ENCODE measurements at places on chromosomes 3 and 15.

- DNase-seq, result no peak
Measured at GRCh38 chr3:174767853-174768382, 91.2 kb upstream of the NAALADL2 start.

DNA sequence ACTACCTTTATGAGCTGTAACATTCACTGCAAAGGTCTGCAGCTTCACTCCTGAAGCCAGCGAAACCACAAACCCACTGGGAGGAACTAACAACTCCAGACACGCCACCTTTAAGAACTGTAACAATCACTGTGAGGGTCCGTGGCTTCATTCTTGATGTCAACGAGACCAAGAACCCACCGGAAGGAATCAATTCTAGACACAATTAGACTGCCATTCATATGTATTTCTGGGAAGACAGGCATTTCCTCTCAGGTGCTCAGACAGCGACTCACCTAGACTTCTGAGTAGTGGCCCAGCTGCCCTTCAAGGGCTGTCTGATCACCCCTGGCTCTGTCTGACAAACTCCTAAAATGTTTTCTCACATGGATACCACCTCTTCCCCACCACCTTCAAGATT, 506.8 kb downstream of the PDCD6IP start:
- DNase-seq, result no peak

DNA sequence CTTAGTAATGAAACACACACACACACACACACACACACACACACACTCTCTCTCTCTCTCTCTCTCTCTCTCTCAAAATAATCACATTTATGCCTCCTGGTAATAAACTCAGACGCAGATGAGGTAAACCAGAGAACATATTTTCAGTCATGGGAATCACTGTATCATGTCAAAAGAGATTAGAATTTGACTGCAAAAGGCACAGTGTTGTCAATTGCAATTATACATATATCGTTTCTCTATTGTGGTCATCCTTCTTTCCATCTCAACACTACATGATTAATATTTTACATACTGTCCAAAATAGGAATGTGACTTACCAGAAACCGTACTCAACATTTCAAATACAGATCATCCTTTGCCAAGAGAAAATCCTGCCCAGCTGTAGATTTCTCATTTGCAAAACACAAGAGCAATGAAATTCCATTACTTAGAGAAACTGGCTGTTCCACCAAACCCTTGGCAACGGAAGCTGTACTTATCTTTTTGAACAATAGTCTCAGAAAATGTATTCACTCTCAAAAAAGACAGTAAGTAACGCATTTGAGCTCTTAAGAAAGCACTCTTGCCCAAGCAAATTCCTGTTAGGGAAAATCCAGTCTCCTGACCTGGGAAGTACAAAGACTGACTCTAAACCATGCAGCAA, 24.3 kb downstream of the PDZRN3 start:
- DNase-seq, result peak; percentile 26

GRCh38 chr3:30471066-30471465, 135.3 kb upstream of the TGFBR2 start:
- no peak for DNase-seq

DNA sequence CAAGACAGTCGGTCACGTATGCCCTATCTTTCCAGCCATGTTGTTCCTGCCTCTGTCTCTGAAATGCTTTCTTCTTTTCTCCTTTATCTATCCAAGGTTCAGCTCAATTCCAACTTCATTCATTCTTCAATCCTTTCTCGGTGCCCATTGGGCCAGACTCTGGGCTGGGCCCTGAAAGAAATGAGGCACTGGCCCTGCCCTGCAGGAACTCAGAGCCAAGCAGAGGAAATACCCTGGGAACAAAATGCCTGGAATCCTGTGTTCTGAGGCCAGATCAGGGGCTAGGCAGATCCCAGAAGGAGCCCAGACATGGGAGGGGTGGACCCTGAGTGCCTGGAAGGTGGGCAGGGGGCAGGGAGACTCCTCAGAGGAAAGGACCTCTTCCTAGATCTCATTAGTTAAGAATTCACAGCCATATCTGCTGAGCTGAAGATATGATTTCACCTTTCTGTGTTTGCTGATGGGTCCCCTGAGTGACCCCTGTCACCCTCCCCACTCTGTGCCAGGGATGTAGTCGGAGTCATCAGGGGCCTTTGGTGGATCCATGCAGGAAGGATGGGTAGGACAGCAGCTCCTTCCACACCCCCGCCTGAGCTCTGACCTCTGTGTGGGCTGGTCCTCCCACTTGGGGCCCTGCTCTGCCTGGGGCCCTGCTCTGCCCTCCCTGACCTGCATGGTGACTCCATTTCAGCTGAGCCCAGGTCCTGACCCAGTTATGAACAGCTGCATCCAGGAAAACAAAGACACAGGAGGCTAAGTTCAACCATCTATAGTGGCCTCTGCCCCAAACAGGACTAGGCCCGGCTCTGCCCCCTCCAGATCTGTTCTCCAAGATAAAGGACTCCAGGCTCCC, 5.3 kb upstream of the DAPK2 start:
- no peak for DNase-seq

GRCh38 chr3:9673082-9673481, 23.8 kb downstream of the MTMR14 start:
- DNase-seq, result no peak

DNA sequence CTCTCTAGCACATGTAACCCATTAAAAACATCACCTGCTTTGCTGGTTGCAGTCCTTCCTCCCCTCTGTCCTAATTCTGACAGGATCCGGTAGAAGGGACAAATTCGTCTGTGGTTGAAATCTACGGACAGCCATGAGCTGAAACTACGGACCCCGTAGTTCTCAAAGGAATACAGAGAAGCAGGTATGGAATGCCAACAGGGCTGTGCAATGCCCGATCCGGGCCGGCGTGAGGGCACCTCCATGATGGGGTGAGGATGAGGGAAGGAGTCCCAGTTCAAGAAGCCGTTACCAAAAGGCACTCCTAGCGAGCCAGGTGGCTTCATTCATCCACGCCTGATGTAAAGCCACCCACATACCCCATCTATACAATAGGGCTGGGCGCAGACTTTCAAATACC, 160.0 kb upstream of the NSMCE3 start:
- DNase-seq, result no peak

GRCh38 chr3:43432462-43432861, 146.1 kb downstream of the SNRK start:
- DNase-seq, result no peak

DNA sequence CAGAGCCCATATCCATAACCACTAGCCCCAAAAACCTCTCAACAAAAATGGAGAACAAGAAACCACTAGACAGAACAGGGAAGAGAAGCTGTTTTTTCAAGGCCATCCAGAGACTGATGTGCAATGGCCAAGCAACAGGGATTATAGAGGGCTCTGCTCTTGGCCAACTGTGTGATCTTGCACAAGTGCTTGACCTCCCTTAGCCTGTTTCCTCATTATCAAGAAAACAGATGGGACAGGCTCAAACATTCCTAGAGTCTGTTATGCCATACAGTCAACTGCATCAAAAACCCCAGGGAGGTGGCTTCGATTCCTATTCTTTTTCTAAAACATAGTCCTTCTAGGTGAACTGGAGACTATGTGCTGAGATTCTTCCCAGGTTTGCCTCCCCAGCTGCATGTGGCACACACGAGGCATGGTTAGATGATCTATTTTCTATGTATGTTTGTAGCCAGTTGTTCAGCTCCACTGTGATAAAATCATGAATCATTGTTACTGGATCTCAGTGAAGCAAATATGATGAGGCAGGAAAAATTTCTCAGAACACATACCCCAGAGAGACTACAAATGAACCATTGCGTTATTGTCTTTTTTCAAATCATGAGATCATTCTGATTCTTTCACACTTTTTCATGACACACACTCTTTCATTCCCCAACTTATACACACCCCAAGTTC, 132.9 kb upstream of the TGFBR2 start:
- no peak for DNase-seq

GRCh38 chr15:27490867-27491595, 520.0 kb downstream of the GABRG3 start:
- no peak for DNase-seq

- peak; percentile 96 for DNase-seq
Measured at GRCh38 chr15:90101969-90102890, at the start of gene IDH2. Gene IDH2 (minus strand): TSS chr15:90102468. CDS start chr15:90102390, 78 bp downstream.

DNA sequence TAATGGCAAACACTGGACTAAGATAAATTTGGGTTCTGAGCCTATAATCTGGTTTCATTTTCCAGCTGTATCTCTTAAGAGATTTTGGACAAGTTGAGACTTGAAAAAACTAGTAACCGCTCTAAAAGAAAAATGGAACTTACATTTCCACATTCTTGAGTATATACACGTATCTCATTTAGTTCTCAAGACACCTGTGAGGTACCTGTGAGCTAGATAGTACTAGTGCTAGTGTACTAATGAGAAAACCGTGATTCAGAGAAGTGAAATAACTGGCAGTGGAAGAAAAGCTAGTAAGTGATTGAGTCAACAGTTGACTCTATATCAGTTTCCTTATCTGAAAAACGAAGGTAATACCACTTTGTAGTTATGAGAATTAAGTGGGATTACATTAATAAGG, 62.2 kb upstream of the PAQR5 start:
- DNase-seq, result no peak

DNA sequence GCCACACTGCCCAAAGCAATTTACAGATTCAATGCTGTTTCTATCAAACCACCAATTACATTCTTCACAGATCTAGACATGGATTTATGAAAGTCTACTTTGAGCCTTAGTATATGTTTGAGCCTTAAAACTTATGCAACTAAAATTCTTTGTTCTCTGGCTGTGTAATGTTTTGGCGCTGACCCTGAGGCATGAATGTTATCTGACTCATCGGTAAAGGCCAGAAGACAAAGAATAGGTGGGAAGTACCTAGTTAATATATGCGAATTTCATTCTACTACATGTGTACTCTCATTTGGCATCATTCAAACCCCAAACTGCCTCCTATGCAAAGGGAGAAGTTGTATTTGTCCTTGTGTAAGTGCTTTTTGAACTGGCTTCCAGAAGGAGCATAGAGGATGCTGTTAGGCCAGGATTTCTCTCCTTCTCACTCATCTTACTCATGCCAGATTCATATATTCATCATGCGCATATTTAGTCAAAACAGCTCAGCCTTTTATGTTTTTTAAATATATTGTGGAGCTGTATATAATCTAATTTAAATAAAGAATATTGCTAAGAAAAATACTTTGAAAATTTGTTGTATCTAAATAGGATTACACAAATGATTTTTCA, 204.2 kb downstream of the NFKBIZ start:
- no peak for DNase-seq

- no peak for DNase-seq
Measured at GRCh38 chr3:197881270-197881969, 68.6 kb upstream of the RPL35A start.

- DNase-seq, result no peak
Measured at GRCh38 chr3:124519591-124520194, 210.6 kb upstream of the UMPS start.

DNA sequence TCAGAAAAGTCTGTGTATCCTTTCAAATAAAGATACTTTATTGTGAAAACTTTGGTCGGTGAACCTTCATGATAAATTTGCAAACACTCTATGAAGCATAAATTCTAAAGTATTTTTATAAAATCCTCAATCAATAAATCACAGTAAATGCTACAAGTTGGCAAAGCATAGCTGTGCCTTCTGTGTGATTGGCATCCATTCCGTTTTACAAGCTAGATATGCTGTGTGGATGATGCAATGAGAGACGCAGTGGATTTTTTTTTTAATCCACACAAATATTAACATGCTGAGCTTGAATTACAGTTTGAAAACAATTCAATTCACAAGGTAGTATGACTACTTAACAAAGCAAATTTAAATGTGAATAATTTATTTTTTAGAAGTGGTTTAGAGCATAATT, 937.2 kb downstream of the ZPLD1 start:
- DNase-seq, result no peak
